CD4-positive, alpha-beta T cell treated with Interleukin-12 subunit alpha and Interleukin-12 subunit beta, for 1 hour (primary cell): ENCODE measurements at places on chromosomes 1 and 21.

DNA sequence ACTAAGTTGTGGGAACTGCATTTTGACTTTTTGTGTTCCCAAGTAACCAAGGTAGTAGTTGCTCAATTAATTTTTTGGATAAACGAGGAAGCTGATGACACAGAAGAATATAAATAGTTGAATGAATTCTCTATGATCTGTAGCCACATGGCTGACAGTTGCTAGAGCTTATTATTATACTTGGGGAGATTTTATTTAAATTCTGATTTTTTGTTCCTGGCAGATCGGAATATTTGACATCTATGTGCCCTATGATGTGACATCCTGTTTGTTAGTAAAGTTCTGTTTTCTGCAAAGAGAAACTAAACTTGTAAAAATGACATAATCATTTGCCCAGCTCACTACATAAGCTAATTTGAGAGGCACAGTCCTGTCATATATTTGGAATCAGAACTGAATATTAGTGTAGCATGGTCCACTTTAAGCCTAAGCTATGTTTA lies 9.7 kb upstream of the LYST start:
- DNase-seq: peak; percentile 52

DNA sequence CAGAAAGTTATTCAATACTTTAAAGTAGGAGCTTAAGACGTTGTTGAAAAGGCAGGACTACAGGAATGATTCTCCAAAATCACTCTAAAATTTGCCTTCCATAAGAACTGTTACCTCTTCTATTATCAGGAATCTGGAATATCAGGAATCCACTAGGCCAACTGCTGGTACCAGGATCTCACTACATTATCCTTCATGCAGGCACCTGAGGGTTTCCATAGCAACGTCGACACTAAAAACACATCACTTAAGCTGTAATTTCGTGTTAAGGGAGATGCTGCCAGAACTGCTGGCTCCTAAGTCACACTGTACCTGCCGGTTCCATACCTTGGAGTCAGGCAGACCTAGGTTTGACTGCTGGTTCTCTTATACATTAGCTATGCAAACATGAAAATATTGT lies 139.7 kb upstream of the C1orf87 start:
- no peak for DNase-seq

DNA sequence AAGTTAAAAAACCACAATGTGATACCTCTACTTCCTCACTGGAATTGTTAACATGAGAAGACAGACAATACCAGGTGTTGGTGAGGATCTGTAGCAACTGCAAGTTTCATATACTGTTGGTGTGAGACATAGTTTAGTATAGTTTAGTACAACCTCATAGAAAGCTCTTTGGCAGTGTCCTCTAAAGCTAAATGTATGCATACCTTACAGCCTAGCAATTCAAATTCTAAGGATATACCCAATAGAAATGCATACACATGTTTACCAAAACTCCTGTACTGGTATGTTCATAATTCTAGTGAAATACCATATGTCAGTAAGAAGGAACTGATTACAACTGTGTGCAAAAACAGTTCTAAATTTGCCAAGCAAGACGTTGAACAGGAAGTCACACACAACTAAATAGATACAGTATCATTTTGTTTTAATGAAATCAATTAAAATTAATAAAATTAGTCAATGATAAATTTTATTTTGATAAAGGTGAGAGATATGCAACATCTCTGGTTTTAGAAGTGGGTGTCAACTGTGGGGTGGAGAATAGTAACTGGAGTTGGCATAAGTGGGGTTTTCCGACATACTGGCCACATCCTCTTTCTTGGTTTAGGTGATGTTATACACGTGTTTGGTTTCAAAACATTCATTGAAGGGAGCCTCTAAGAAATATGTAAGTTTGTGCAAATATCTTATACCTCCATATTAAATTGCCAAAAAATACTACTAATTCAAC lies 450.7 kb downstream of the PTPRC start:
- peak; percentile 68 for DNase-seq

- DNase-seq: no peak
Measured at GRCh38 chr1:150720703-150721102, at the start of gene HORMAD1. TSS of gene HORMAD1 (minus strand) at chr1:150720895. CDS start at chr1:150719505, 1,390 bp downstream.

- DNase-seq: no peak
Measured at GRCh38 chr1:221886743-221887414, 145.0 kb upstream of the DUSP10 start.

GRCh38 chr1:225995919-225996864 lies 3.0 kb downstream of the SDE2 start:
- no peak for DNase-seq

- DNase-seq: no peak
Measured at GRCh38 chr1:186872291-186872690, 43.5 kb downstream of the PLA2G4A start.

DNA sequence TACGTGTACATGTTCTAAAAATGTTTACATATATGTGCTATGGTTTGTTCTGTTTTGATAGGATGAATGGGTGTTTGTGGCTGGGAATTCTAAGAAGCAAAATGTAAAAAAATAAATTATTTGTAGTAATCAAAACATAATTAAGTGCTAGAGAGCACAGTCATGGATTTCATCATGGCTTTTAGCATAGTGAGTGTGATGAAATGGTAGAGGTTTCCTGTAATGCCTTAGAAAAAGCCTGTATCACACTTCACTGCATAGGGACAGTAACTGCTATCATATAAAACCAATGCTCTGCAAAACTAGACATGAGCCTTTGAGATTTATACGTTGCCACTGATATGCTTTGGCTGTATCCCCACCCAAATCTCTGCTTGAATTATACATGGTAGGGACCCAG lies 99.8 kb downstream of the PTGER3 start:
- no peak for DNase-seq

- DNase-seq: peak; percentile 20
Measured at GRCh38 chr1:236545621-236546169, 21.9 kb downstream of the LGALS8 start.

- DNase-seq: no peak
Measured at GRCh38 chr1:56916630-56917029, 49.2 kb downstream of the C8B start.

GRCh38 chr21:33123374-33124123 lies 53.6 kb downstream of the OLIG1 start:
- DNase-seq: no peak

- no peak for DNase-seq
Measured at GRCh38 chr1:76938304-76938703, 71.0 kb downstream of the ST6GALNAC5 start.

DNA sequence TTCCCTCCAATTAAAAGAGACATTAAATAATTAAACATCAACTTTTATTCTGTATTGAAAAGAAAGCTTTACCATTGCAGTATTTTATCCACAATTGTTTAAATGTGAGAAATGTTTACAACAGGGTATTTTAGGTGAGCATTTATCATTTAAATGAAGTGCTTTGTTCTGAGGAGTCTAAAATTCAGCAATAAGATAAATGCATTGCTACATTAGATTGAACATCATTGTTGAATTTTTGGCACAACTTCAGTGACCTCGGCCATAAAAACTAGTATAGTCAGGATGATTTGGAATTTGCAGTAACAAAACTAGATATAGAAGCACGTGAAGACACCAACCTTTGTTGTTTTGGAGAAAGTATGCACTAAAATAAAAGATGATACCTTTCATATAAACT lies 692.9 kb downstream of the USP25 start:
- DNase-seq: no peak

GRCh38 chr1:172554915-172555314 lies 22.0 kb downstream of the SUCO start:
- DNase-seq: no peak

DNA sequence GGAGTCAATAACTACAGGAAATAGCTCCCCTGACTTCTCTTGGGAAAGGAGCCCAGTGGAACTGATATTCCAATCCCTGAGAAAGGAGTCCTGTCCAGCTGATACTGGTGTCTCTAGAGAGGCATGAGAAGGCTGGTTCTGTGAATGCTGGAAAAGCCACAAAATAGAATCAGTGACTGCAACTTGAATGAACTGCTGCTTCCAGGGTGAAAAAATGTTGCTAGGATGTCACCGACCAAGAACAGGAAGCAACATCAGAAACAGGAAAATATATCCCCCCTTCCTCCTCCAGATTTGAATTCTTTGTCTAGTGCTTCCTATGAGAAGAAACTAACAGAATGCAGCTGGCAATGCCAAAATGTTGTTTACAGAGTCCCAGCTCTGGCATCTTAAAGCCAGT lies 269.3 kb upstream of the LYPLAL1 start:
- no peak for DNase-seq

- DNase-seq: no peak
Measured at GRCh38 chr1:38744452-38745350, 114.9 kb downstream of the RRAGC start.

DNA sequence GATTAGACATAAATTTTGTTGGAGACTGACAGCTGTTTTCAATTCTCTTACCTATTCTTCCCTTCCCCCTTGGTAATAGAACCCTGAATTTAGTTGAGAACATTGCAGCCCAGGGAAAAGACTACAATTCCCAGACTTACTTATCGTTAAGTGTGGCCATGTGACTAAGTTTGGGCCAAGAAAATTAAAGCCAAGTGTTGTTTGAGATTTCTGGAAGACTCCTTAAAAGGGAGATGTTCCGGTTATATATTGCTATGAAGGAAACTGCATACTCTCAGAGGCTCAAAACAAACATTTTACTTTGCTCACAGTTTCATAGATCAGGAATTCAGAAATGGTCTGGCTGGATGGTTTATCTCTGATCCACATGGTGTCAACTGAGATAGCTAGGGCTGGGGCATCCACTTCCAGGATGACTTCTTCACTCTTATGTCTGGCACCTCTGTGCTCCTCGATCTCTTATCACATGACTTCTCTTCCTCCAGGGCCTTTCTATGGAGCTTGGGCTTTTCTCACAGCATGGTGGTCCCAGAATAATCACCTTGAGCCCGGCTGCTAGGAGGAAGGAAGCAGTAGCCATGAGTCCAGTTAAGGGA lies 22.4 kb upstream of the CD34 start:
- no peak for DNase-seq
